ENCODE measurements at places on chromosomes 7 and 10.

DNA sequence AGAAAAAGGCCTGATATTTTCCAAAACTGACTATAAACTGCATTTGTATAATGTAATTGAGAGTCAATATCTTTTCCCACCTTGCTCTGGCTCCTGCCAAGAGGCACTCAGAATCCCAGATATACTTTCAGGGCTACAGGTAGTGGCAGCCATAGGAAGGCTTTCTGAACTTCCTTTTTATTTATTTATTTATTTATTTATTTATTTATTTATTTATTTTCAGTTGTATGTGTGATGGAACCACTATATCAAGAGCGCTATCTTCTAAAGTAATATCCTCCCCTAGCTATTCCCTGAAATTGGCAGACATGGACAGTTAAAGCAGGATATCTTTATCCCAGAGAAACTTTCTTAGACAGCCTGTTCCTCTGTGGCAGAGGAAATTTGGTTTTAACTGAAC, 86.7 kb downstream of the SEMA3E start:
- no peaks in the 10 kb centered on the region for H3K36me3 ChIP-seq
- no peak for DNase-seq
- no peaks in the 10 kb centered on the region for H3K4me1 ChIP-seq
- no peaks in the 10 kb centered on the region for H3K27me3 ChIP-seq

DNA sequence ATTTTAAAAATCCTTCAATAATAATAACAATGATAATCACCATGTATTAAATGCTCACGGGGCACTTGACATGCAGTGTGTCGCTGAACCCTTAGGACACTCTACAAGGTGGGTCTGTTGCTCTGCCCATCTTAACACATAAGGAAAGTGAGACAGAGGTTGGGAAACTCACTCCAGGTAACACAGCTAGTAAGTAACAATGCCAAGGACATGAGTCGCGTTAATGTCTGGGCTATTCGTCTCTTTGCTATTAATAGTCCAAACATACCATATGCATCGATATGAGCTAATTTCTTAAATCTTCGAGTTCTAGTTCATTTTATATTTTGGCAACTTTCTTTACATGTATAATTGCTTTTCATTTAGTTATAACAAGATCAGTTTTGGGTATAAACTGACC, 79.5 kb downstream of the BEND7 start:
- no peaks in the 10 kb centered on the region for H3K27me3 ChIP-seq
- no peak overlapping the region for H3K27ac ChIP-seq
- no peak overlapping the region for H3K4me3 ChIP-seq
- no peaks in the 10 kb centered on the region for H3K36me3 ChIP-seq
- H3K4me1 ChIP-seq = no peaks in the 10 kb centered on the region

DNA sequence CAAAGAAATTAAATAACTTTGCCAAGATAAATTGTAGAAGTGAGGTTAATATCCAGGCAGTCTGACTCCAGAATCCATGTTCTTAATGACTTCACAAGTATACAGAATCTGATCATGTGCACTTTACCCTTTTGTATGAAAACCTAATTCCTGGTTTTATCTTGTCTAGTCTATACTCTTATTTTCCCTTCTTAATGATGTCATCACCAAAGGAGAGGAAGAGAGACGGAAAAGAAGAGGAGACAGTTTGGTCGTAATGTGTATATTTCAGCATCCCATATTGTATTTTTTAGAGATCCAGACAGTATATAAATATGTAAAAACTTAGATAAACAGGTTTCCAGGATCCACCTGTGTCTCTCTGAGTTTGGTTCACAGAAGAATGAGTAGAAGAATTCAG, 159.9 kb upstream of the MDFIC start:
- H3K36me3 ChIP-seq = no peaks in the 10 kb centered on the region
- H3K27me3 ChIP-seq = no peaks in the 10 kb centered on the region
- no peak for DNase-seq
- no peak overlapping the region for H3K4me3 ChIP-seq
- no peaks in the 10 kb centered on the region for H3K4me1 ChIP-seq
- no peak overlapping the region for H3K27ac ChIP-seq

DNA sequence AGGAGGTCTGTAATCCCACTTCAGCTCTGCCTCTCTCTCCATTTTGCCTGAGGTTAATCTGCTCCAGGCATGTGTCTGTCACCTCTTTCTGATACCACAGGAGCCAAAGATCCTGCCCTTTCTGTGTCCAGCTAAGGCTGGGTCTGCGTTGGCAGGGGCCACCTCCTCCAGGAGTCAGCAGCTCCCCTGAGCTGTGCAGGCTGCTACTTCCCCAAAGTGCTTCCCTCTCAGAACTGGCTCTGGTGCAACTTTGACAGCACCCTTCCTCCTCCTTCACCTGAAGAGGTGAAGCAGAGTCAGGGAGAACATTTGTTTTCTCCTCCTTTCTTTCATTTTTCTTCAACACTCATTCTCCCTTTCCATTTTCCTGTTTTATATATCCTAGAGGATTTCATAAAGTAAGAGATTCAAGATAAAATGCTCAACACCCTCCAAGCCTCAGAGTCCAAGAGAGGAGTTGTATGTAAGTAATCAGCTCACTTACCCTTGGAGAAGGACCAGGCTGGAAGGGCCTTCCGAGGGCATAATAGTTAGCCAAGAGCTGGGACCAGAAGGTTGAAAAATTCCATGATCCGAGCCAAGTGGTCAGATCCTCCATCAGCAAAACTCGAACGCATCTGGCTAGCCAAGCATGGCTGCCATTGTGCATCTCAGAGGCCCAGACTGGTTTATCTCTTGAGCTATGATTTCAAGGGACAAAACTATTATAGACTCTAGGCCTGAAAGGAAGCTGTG, 257.3 kb downstream of the PTEN start:
- H3K4me1 ChIP-seq = no peaks in the 10 kb centered on the region
- H3K27ac ChIP-seq = no peak overlapping the region
- no peak overlapping the region for H3K4me3 ChIP-seq
- H3K27me3 ChIP-seq = peaks cover 3% of the 10 kb centered on the region
- no peak for DNase-seq
